ENCODE measurements at places on chromosomes 1 and 21.
A peak's percentile ranks its signal among the peaks of the same experiment; 100 is the strongest.

DNA sequence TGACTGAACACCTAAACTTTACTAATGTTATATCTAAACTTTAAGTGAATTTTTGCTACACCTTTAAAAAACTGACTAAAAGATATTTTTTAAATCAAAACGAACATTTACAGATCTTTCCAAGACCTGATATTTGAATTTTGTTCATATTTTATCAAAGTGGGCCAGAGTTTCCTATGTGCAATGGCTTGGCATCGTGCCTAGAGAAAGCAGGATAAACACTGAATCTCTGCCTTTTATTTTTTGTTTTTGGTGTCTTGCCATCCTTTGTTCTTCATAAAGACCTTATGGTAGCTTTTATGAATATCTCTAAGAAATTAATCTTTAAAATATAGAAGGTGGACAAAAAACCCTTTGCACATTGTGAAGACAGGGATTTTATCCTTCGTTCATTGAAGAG, 25.8 kb upstream of the VPS26C start:
- no peak for DNase-seq

- no peak for DNase-seq
Observed at GRCh38 chr1:67612788-67613241, 72.2 kb upstream of the GADD45A start.

- DNase-seq, result no peak
Observed at GRCh38 chr1:17692645-17693044, 62.5 kb upstream of the ACTL8 start.

- DNase-seq, result no peak
Observed at GRCh38 chr1:181028615-181029014, 5.2 kb upstream of the MR1 start.

DNA sequence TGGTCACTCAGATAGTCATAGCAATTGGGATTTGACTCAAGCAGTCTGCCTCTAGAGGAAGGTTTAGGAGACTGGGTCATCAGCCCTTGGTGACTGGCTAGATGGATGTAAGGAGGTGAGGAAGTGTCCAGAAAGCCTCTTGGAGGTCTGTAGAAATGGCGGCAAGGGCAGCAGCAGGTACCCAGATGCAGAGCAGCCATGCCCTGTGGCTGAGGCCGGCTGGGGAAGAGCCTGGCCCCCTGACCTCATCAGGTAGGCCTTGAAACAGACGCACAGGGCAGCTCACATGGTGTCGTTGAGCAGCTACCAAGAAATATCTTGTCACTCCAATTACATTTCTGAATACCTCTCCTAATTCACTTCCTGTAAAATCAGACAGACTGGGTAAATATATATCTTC, 98.2 kb downstream of the DMRTB1 start:
- DNase-seq, result no peak

DNA sequence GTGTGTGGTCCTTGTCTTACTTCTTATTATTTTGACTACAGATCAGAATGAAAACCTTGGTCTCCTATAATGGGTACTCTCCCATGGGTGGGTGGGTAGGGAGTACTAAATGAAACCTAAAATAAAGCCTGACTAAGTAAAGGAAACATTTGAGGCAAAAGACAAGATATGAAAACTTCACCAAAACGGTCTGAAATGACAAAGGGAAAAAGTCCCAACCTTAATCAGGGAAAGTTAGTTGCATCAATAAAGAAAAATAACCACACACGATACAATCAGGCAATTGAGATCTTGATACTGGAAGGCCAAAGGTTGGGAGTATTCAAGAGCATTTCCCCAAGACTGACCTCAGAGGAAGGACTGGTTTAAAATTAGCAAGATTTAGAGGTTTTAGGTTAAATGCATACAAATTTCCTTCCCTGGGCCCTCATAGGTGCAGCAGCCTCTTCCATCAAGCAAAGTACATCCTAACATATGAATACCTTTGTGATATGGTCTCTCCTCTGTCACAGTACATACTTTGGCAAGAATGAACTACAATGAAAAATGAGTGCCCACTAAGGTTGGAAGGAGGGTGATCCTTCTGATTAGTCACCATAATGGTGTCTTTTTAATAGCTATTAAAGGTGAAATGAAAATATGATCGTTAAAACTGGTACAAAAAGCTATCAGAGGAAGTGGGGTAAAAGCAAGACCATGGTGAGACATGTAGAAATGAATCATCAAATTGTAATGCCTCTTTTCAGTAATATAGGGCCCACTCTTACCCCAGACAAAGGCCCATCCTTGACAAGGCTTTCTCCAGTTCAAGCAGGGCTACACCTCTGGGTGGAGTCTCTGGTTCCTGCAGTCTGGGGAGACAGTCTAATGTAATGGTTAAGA, 15.3 kb upstream of the TNFSF4 start:
- no peak for DNase-seq

- no peak for DNase-seq
Observed at GRCh38 chr1:111867868-111868440, 112.3 kb downstream of the DDX20 start.

DNA sequence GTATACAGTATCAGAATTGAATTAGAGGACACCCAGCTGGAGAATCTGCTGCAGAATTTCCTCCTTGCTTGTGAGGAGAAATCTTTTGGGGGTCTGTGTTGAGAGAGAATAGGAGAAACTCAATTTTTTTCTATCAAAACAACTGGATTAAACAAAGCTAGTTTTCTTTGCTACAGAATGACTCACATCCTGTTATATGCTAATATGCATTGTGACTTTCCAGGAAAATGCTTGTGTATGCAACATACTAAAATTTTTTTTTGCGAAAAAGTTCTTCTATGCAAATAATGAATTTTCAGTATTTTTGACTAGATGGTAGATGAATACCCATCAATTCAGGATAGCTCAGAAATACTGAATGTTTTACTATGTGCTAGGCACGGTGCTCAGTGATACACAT, 2.2 kb downstream of the VAMP4 start:
- DNase-seq, result no peak

DNA sequence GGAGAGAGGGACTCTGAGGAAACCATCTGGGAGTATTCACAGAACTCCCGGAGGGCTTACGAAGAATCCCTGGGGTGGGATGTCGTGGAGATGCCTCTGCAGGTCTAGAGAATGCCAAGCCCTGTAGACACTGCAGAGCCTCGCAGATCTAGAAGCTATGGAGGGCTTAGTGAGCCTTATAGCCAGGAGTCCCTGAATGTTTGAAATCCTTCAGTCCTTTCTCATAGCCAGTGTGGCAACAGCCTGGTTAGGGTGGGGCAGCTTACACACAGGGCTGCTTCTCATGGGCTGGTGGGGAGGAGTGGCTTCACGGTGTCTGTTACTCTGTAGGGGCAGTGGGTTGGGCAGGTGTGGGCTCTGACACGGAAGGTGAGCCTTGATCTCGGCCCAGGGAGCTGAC, 44.2 kb upstream of the KDM4A start:
- DNase-seq, result no peak

DNA sequence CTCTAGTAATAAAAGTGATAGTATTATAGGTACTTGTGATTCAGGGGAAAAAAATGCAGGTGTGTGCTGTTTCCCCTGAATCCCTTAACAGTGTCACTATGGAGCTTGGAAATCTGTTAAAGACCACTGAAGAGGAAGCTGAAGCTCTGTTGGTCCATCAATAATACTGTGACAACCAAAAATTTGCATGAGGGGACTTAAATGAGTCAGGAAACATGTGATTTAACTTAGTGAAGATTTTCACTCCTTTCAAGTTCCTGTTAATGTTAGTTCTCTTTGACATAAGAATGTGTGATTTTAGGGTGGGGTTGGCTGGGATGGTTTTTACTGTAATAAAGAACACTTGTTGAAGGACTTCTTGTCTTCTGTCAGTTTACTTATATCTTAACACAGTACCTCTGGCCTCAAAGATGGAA, 32.0 kb downstream of the VANGL2 start:
- peak; percentile 92 for DNase-seq

DNA sequence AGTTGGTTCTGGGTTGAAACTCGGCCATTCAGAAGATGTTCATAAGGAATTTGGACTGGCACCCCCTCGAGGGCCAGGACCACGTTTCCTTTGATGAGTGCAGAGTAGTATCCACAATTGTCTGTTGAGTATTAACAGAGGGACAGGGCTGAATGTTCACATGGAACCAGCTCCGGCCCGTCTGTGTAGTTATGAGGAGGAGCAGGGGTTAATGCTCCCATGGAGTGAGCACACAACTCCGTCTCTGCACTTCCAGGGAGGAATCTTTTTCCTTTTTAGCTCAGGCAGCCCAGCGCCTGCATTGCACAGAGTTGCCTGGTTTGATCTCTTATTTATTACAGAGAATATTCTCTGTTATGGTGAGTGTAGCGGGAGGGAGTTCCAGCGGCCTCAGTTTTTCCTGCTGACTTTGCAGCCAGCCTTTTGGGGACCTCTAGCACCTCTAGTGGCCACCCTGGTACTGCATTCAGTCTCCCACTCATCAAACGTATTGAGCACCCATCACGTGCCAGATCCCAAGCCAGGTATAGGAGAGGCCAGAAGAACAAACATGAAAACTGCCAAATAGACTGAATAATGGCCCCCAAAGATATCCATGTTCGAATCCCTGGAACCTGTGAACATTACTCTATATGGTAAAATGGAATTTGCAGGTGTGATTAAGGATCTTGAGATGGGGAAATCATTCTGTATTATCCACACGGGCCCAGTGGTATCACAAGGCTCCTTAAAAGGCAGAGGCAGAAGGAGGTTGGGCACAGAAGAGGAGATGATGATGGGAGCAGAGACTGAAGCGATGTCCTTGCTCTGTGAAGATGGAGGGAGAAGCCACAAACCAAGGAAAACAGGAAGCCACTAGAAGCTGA, 167.7 kb upstream of the CSF3R start:
- no peak for DNase-seq

DNA sequence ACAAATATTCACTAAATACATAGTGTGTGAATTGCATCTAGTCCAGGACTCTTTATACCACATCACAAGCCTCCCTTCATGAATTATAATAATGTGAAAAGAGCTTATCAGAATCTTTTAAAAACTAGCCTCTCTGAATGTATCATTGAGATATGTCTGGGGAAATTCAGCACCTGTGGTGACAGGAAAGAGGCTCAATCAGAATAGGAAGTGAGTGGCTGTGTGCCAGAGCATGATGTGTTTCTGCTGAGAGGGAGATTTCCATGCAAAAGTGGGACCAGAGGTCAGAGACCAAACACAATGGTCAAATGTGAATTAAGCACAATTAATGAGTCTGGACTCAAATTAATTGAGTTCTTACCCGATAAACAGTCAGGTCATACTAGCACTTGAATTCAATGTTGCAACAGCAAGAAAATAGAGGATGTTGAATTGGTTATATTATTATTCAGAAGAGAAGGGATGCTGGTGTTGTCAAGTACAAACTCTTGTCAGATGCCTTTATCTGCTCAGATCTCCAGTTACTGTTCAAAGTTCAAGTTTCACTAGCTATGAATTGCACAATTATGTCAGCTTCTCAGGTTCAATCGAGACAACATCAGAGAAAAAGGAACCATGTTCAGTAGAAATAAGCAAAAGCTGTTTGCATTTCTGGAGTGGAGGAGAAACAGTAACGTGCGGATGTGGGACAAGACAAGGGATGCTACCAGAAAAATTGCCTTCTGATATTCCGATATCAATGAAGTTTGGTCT, 226.2 kb downstream of the ZNF326 start:
- no peak for DNase-seq

- DNase-seq, result no peak
Observed at GRCh38 chr1:56473582-56474270, 105.6 kb downstream of the PLPP3 start.

- DNase-seq, result no peak
Observed at GRCh38 chr1:60036856-60037460, 36.6 kb downstream of the C1orf87 start.

DNA sequence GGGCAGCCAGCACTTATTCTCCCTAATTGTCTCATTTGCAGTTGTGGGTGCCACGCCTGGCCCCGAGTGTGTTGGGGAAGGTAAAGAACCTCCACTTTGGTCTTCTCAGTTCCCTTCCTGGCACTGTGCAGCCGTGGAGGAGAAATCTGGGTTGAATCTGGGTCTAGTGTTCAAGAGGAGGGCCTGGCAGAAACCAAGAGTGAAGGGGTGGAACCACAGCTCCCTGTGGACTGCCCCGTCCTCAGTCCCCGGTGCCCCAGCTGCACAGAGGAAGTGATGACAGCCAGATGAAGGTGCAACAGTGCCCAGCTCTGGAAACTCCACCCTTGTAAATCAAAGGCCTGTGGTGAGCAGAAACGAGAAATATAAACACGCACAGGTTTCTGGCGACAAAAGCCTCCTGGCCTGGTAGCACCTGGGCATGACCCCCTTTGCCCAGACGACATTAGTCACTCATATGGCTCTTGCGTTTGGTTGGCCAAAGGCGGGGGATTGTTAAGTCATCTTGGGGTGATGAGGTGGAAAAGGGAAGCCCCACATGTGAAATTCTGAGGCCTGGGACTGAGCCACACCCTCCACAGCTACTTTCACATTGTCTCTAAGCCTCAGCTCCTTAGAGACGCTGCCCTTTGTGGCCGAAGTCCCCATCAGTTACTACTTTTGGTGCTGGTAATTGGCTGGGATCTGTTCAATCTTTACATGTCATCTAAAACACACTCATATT, 4.2 kb upstream of the ECE1 start:
- peak; percentile 98 for DNase-seq

- no peak for DNase-seq
Observed at GRCh38 chr1:50326026-50326425, 97.2 kb downstream of the DMRTA2 start.

- DNase-seq, result no peak
Observed at GRCh38 chr1:2232255-2232915, 4.3 kb downstream of the SKI start.

GRCh38 chr1:9101510-9102146, 27.3 kb downstream of the GPR157 start:
- no peak for DNase-seq

GRCh38 chr1:202234331-202235002, 40.9 kb downstream of the LGR6 start:
- no peak for DNase-seq

- no peak for DNase-seq
Observed at GRCh38 chr1:228778961-228779360, 43.7 kb downstream of the RHOU start.

DNA sequence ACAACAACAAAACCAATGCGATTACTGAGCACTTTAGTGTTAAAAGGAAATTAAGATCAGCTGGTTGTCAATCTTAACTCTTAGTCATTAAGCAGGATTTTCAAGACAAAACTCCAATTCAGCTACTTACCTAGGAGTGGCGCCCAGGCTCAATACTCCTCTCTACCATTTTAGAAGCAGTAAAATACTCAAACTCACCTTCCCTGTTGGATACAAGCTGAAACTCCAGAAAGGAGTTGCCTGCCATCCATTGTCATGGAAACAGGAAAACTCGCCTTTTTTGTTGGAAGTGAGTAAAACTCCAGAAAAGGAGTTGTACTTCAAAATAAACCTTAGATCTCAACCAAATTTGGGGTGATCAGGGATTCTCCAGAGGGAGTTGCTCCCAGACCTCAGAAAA, 127.0 kb upstream of the F3 start:
- DNase-seq, result no peak

GRCh38 chr1:44433209-44433608, 28.2 kb downstream of the RNF220 start:
- DNase-seq, result no peak

GRCh38 chr1:234616644-234617043, 6.7 kb upstream of the IRF2BP2 start:
- no peak for DNase-seq

GRCh38 chr1:103107741-103108375, 464 bp downstream of the COL11A1 start:
- DNase-seq, result no peak
